ENCODE measurements at places on chromosomes 12 and 14.

- DNase-seq: no peak
These were observed 47.0 kb upstream of the OR6J1 start for GRCh38 chr14:22691171-22691570.

GRCh38 chr12:14589169-14590004, 21.7 kb upstream of the PLBD1 start:
- no peak for DNase-seq

- no peak for DNase-seq
These were observed 62.3 kb downstream of the SUSD6 start for GRCh38 chr14:69673578-69674305.

DNA sequence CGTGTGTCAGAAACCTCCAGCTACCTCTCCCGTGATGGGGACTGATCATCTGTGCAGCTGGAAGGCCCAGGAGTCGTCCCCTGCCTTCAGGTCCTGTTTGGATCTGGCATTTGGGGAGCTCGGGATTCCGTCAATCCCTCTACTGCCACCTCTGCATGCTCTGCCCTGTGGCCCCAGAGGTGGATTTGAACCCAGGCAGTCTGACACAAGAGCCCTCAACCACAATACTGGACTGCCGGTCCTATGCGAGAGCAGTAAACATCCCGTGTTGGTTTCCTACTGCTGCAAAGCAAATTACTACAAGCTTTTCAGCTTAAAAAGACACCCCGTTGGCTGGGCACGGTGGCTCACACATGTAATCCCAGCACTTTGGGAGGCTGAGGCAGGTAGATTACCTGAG, 121.9 kb upstream of the FKBP4 start:
- DNase-seq: no peak

GRCh38 chr12:118743896-118744700, 237.2 kb upstream of the SRRM4 start:
- no peak for DNase-seq

- no peak for DNase-seq
These were observed 28.1 kb downstream of the GIT2 start for GRCh38 chr12:109968032-109968420.

Data from stimulated activated CD4-positive, alpha-beta T cell treated with anti-CD3 and anti-CD28 coated beads, Interleukin-12 subunit alpha, Interleukin-12 subunit beta, amount 100 ng/mL, for 24 hours (primary cell).